ENCODE measurements at places on chromosomes 3 and 15.

DNA sequence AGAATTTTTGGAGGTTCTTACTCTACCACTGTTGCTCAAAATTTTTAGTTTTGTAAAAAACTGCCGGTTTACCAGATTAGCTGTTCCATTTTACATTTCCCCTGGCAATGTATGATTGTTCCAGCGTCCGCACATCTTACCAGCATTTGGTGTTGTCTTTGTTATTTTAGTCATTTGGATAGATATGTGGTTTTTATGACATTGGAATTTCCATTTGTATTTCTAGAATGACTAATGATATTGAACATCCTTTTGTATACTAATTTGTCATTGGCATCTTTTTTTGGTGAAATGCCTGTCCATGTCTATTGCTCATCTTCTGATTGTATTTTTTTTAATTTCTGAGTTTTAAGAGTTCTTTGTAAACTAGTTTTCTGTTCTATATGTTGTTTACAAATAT lies 28.5 kb downstream of the LRRC28 start:
- DNase-seq: no peak

- DNase-seq: no peak
These were observed 365 bp upstream of the GTF2A2 start for GRCh38 chr15:59657635-59658125.

GRCh38 chr15:34297059-34297458 lies 40.5 kb downstream of the SLC12A6 start:
- no peak for DNase-seq

DNA sequence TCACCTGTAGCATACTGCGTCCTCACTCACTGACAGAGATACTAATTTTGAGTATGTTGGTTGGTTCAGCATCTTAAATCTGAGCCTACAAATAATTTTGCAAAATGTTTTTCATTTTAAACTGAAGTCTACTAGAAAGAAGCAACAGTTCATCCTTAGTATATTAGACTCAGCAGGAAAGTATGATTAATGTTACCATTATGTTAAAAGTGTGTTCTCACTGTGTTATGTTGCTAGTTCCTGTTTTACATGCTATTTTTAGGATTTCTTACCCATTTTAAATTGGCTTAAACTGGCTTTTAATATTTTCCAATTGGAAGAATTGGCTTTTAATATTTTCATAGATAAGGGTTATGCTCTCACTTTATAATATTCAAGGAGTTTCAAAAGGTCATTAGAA lies 25.7 kb downstream of the ACKR4 start:
- DNase-seq: no peak

GRCh38 chr15:42914728-42915497 lies 5.7 kb downstream of the TTBK2 start:
- no peak for DNase-seq

Data from immature natural killer cell (primary cell).